ENCODE measurements at places on chromosomes 1 and 21. TPM values are rescaled to one million over a fixed set of nuclear protein-coding genes. Genes with fewer than 3 reads are reported as not detected.

GRCh38 chr1:25369241-25369640 lies 31.1 kb downstream of the TMEM50A start:
- no peak for DNase-seq
- no peak overlapping the region for H3K27ac ChIP-seq
- no peaks in the 10 kb centered on the region for H3K4me1 ChIP-seq
- H3K4me3 ChIP-seq = no peak overlapping the region
- H3K27me3 ChIP-seq = no peaks in the 10 kb centered on the region

DNA sequence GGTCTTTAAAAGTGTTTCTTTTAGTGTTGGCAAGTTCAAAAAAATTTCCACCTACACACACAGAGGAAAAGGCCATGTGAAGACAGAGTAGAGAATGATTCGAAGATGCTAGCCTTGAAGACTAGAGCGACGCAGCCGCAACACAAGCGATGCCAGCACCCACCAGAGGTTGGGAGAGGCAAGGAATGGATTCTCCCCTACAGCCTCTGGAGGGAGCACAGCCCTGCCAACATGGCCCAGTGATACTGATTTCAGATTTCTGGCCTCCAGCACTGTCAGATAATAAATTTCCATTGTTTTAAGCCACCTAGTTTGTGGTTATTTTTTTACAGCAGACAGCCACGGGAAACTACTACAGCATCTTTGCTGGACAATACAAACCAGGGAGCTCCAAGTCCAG lies 6.9 kb upstream of the ADAR start:
- H3K4me3 ChIP-seq = no peak overlapping the region
- no peak for DNase-seq
- no peak overlapping the region for H3K27ac ChIP-seq
- H3K4me1 ChIP-seq = no peaks in the 10 kb centered on the region

DNA sequence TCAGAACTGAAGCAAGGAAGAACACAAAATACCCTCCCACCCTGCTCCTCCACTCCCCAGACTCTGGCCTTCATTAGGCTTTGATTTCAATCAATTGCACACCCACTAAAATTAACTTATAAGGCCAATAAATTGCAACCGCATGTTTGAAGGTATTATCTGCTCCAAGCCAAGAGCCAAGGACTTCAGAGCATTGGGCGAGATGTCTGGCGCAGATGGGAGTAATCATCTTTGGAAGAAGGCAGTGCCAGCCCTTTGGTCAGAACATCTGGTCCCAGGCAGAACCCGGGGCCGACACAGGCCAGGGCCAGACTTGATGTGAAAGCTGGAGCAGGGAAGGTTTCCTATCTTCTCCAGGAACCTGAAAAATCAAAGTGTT lies 60.0 kb downstream of the SLC66A1 start:
- no peak for DNase-seq
- H3K4me1 ChIP-seq = peaks cover 9% of the 10 kb centered on the region
- H3K27me3 ChIP-seq = no peaks in the 10 kb centered on the region
- H3K27ac ChIP-seq = no peak overlapping the region
- no peak overlapping the region for H3K4me3 ChIP-seq
- peaks cover 11% of the 10 kb centered on the region for H3K36me3 ChIP-seq

DNA sequence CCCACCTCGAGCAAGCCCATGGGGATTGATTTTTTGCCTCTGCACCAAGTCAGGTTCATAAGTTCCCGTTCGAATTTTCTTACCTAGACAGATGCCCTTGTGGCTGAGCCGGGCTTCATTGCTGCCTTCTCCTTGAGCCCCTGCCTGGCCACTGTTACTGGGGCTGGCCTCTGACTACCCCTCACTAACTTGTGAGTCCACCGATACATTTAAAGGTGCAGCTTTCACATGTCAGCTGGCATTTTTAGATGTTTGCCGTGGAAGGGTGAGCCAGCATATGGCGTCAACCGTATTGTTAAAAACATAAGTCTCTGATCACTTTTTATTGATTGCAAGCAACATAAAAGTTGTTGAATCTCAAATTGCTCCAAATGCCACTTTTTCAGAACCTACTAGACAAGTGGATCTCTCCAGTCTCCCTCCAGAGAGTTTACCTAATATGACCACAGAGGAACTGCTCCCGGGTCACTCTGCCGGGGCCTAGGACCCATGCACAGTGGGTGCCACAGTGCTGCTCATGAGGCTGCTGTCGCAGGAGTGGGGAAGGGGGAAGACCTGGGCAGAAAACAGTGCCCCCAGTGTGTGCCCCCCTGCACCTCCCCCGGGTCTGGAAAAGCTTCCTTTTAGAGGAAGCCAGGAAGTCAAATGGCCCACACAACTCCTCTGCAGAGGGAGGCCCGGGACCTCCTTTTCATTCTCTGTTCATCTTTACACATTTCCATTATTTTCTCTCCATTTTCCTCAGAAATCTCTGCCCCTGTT lies 18.8 kb downstream of the MX1 start:
- DNase-seq = no peak
- no peak overlapping the region for H3K27ac ChIP-seq
- H3K4me3 ChIP-seq = no peak overlapping the region

- H3K36me3 ChIP-seq = peaks cover 13% of the 10 kb centered on the region
- no peak overlapping the region for H3K4me3 ChIP-seq
- no peak overlapping the region for H3K27ac ChIP-seq
- H3K27me3 ChIP-seq = no peaks in the 10 kb centered on the region
Observed at GRCh38 chr1:9357958-9358357, 65.3 kb downstream of the SPSB1 start.

Gene SLC5A9
- total RNA-seq = not detected

DNA sequence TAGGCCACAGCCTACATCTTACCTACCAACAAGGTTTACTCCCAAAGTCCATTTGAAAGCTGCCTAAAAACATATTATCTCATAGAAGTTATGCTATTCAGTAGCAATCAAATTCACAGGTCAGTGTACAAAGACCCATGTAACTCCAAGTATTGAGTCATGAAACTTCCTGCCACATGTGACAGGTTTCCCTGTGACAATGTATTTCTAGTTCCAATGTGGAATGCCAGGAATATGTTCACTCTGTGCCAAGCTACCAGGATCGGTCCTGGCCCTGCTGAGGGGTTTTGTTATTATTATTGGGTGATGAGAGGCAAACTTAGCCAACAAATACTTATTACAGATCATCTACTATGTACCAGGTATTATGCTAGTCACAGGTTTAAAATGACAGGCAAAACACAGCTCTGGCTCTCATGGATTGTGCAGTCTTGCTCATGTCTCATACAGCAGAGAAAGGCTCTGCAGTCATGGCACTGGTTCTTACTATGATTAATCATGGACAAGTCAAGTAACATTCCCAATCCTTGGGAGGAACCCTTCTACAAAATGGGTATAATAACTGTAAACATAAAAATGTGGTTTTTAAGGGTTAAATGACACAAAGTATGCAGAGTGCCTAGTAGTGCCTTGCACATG lies 22.5 kb downstream of the DPH5 start:
- no peak for DNase-seq
- H3K27me3 ChIP-seq = no peaks in the 10 kb centered on the region
- H3K36me3 ChIP-seq = no peaks in the 10 kb centered on the region
- H3K27ac ChIP-seq = no peak overlapping the region

GRCh38 chr1:11406845-11407244 lies 72.1 kb upstream of the DISP3 start:
- no peak overlapping the region for H3K27ac ChIP-seq
- no peaks in the 10 kb centered on the region for H3K27me3 ChIP-seq
- no peaks in the 10 kb centered on the region for H3K36me3 ChIP-seq
- DNase-seq = no peak

Gene GIPC2
- 1.5 TPM for total RNA-seq

GRCh38 chr1:117570988-117571409 lies 34.8 kb upstream of the TENT5C start:
- peak overlapping the region; percentile 87 for H3K27ac ChIP-seq
- H3K27me3 ChIP-seq = no peaks in the 10 kb centered on the region
- peaks cover 33% of the 10 kb centered on the region for H3K4me1 ChIP-seq
- H3K4me3 ChIP-seq = no peak overlapping the region

GRCh38 chr1:184629266-184629665 lies 125.4 kb downstream of the EDEM3 start:
- no peaks in the 10 kb centered on the region for H3K27me3 ChIP-seq
- no peak for DNase-seq
- no peak overlapping the region for H3K4me3 ChIP-seq
- H3K36me3 ChIP-seq = no peaks in the 10 kb centered on the region
- peaks cover 25% of the 10 kb centered on the region for H3K4me1 ChIP-seq

GRCh38 chr1:206563367-206564207 lies 48.7 kb downstream of the EIF2D start:
- H3K4me3 ChIP-seq = no peak overlapping the region
- no peak overlapping the region for H3K27ac ChIP-seq
- DNase-seq = no peak
- H3K36me3 ChIP-seq = no peaks in the 10 kb centered on the region
- H3K4me1 ChIP-seq = peaks cover 12% of the 10 kb centered on the region

GRCh38 chr1:46523496-46524353 lies 27.7 kb downstream of the KNCN start:
- DNase-seq = no peak
- peaks cover 44% of the 10 kb centered on the region for H3K4me1 ChIP-seq
- H3K4me3 ChIP-seq = no peak overlapping the region
- H3K27ac ChIP-seq = no peak overlapping the region

DNA sequence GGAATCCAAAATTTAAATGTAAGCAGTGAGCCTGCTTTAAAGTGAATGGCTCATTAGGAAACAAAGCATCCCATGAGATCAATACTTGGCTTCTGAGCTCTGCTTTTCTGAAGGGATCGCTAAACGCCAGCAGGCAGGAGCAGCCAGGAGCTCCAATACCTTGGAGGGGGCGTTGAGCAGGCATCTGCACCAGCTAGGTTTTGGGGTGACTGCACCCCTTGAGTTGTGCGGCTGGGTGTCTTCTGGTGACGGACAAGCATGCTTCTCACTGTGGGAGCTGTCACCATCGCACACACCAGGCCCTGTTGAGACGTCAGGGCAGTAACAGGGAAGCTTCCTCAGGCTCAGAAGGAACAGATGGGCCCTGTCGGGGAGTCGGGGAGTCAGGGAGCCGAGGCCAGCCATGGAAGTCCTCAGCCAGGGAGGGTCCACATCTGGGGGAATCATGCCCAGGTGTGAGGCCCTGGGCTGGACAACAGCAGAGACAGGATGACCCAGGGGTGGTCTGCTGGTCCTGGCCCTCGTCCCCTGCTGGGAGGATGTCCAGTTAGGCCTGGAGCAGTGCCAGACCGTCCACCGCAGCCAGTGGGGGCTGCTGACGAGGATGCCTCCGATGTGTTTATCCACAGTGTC lies 57.9 kb upstream of the ADARB1 start:
- H3K4me3 ChIP-seq = no peak overlapping the region
- no peak overlapping the region for H3K27ac ChIP-seq
- H3K27me3 ChIP-seq = no peaks in the 10 kb centered on the region
- peaks cover 23% of the 10 kb centered on the region for H3K4me1 ChIP-seq
- no peaks in the 10 kb centered on the region for H3K36me3 ChIP-seq
- no peak for DNase-seq

- H3K27me3 ChIP-seq = no peaks in the 10 kb centered on the region
- no peak for DNase-seq
- H3K36me3 ChIP-seq = no peaks in the 10 kb centered on the region
- no peaks in the 10 kb centered on the region for H3K4me1 ChIP-seq
Observed at GRCh38 chr1:213375002-213375401, 324.0 kb downstream of the RPS6KC1 start.

GRCh38 chr1:95139039-95139438 lies 21.9 kb downstream of the TLCD4 start:
- H3K27ac ChIP-seq = no peak overlapping the region
- no peak overlapping the region for H3K4me3 ChIP-seq
- H3K27me3 ChIP-seq = no peaks in the 10 kb centered on the region
- DNase-seq = no peak
- no peaks in the 10 kb centered on the region for H3K36me3 ChIP-seq
- no peaks in the 10 kb centered on the region for H3K4me1 ChIP-seq

Gene GOLT1A
- total RNA-seq = not detected

DNA sequence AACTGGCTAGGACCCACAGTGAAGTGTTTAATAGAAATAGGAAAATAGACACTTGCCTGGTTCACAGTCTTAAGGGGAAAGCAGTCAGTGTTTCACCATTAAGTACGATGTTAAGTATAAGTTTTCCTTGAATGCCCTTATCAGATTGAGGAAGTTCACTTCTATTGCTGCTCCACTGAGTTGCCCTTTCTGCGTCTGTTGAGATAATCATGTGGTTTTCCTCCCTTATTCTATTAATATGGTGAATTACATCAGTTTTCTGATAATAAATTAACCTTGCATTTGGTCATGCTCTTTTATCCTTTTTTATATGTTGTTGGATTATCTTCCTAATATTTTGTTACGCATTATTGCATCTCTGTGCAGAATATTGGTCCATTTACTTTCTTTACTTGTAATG lies 21.4 kb downstream of the UTS2 start:
- H3K27ac ChIP-seq = no peak overlapping the region
- H3K4me1 ChIP-seq = no peaks in the 10 kb centered on the region
- peaks cover 30% of the 10 kb centered on the region for H3K36me3 ChIP-seq
- DNase-seq = no peak
- H3K4me3 ChIP-seq = no peak overlapping the region
- no peaks in the 10 kb centered on the region for H3K27me3 ChIP-seq

DNA sequence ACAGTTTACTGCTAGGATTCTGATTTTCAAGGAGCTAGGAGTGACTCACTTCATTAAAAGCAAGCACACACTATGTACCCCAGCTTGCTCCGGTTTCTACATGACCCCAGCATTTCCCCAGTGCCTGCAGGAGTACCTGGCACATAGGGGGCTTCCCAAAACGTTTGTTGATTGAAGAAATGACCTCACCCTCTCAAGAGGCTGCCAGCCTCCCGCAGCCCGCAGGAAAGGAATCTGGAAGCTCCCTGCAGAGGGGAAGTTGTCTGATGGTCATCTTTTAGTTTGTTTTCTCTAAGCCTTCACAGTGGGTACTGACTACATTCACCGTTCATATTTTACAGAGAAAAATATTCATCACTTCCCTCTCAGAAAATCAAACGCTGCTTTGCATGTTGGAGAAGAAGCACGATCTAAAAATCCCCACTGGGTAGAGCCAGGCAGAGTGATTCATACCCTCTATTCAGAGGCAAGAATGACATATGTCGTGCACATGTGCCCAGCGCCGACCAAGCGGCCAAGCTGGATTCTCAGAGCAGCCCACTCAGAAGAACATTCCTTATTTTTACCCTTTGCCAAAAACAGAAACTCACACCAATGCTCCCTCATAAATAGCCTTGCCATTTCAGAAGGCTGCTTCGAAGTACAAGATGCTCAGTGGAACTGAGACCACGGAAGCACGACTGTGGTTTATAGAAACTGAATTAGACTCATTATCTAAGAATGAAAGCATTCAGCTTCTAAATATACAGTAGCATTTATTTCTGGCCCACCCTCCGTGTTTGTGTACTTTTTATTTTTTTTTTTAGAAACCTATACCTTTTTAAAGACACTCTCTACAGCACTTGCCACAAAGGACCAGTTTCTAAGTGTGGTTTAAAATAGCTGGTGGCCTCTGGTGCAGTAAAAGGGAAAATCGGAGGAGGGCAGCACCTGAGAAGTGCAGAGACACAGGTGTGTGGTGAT lies 143.2 kb downstream of the MIS18A start:
- H3K27ac ChIP-seq = no peak overlapping the region
- no peaks in the 10 kb centered on the region for H3K36me3 ChIP-seq
- no peak overlapping the region for H3K4me3 ChIP-seq
- DNase-seq = no peak
- no peaks in the 10 kb centered on the region for H3K27me3 ChIP-seq
- H3K4me1 ChIP-seq = peaks cover 7% of the 10 kb centered on the region
